Panc1 (cell line): ENCODE measurements at places on chromosomes 12 and 14. TPM values are rescaled to one million over a fixed set of nuclear protein-coding genes. Genes with fewer than 3 reads are reported as not detected.

The OR4E2 gene
- not detected for total RNA-seq

The ANO2 gene
- total RNA-seq, result not detected

The TEAD4 gene
- total RNA-seq, result 47.6 TPM

The CLEC2A gene
- not detected for total RNA-seq

The RDH5 gene
- total RNA-seq, result 2.8 TPM

The AQP2 gene
- total RNA-seq, result 0.36 TPM

The TAS2R42 gene
- total RNA-seq, result not detected

The TOMM20L gene
- total RNA-seq, result not detected

The KERA gene
- not detected for total RNA-seq

The EML1 gene
- total RNA-seq, result 35.3 TPM

The ITGA5 gene
- 75.8 TPM for total RNA-seq

The RIN3 gene
- total RNA-seq, result 10.9 TPM

The NOS1 gene
- 0.03 TPM for total RNA-seq

The A2M gene
- 2.1 TPM for total RNA-seq

The RAPGEF3 gene
- 5.8 TPM for total RNA-seq

The DPF3 gene
- not detected for total RNA-seq

The TSPAN19 gene
- total RNA-seq, result not detected

The CIDEB gene
- total RNA-seq, result 0.18 TPM

The TSPAN9 gene
- 7.7 TPM for total RNA-seq

The CCND2 gene
- total RNA-seq, result 1.5 TPM

The CLEC6A gene
- not detected for total RNA-seq

The SPX gene
- total RNA-seq, result 0.13 TPM

The LAG3 gene
- 2.7 TPM for total RNA-seq

The TAS2R10 gene
- total RNA-seq, result 0.23 TPM

The LPAR5 gene
- total RNA-seq, result not detected

The PTPN21 gene
- 15.0 TPM for total RNA-seq

The SIX6 gene
- total RNA-seq, result not detected

The CIT gene
- 67.9 TPM for total RNA-seq

The KRT2 gene
- total RNA-seq, result 0.33 TPM

The ZCCHC8 gene
- 32.5 TPM for total RNA-seq

The EPYC gene
- not detected for total RNA-seq

The TPPP2 gene
- not detected for total RNA-seq

The VCPKMT gene
- 6.1 TPM for total RNA-seq

The RPS6KL1 gene
- 14.9 TPM for total RNA-seq

The POTEM gene
- not detected for total RNA-seq

The ATXN2 gene
- total RNA-seq, result 77.6 TPM

The CLEC4C gene
- total RNA-seq, result not detected

The TMPRSS12 gene
- not detected for total RNA-seq

The CELA1 gene
- not detected for total RNA-seq

The HOXC13 gene
- 93.5 TPM for total RNA-seq
